ENCODE measurements at places on chromosomes 3 and 15. TPM values are rescaled to one million over a fixed set of nuclear protein-coding genes. Genes with fewer than 3 reads are reported as not detected.

Gene TNIK
- 30.8 TPM for total RNA-seq

Gene ZNF717
- total RNA-seq: 5.8 TPM

Gene VGLL4
- 77.1 TPM for total RNA-seq

Gene MYO5C
- total RNA-seq: 19.4 TPM

Gene INKA1
- 38.2 TPM for total RNA-seq

Gene GOLGA8J
- total RNA-seq: 0.13 TPM

Data from bladder microvascular endothelial cell (primary cell).